ENCODE measurements at places on chromosomes 1 and 21.

DNA sequence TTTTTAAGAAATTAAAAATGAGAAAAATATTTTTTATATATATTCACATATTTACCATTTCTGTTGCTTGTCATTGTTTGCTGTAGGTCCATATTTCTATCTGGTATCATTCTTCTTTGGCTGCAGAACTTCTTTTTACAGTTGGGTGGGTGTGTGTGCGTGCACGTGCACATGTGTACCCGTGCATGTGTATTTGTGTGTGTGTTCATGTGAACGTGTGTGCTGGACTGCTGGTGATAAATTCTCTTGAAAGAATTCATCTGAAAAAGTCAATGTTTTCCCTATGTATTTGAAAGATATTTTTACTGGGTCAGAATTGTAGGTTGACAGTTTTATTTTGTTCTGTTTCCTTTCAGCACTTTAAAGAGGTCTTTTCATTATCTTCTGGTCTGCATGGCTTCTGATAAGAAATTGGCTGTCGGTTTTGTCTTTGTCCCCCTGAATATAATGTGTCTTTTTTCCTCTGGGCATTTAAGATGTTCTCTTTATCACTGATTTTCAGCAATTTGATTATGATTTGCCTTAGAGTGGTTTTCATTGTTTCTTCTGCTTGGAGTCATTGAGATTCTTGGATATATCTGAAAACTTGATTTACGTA lies 34.5 kb upstream of the DPH5 start:
- no peak for DNase-seq

DNA sequence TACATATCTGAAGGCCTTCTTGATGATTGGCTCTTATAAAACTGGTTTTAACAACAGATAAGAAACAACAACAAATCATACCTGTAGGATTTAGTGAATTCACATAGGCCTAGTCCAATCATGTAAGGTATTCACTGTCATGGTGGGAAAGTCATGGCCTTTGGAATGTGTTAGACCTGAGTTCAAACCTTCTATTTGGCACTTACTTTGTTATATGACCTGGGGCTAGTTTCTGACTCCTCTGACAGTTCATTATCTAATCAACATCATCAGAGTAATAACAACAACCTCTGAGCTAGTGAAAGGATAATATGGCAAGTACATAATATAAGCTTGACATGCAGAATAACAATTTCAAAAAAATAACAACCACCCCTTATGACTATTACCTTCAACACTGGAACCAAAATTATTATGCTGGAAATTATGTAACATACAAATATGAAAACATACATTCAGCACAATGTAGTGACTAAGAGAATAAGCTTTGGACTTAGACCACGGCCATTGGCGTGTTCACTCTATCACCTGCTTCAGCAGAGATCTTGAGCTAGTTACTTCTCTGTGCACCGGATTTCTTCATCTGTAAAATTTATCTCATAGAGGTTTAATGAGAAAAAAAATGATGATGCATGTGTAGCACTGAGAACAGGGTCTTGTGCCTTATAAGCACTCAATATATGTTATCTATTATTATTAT lies 597.6 kb downstream of the LMO4 start:
- DNase-seq, result no peak

DNA sequence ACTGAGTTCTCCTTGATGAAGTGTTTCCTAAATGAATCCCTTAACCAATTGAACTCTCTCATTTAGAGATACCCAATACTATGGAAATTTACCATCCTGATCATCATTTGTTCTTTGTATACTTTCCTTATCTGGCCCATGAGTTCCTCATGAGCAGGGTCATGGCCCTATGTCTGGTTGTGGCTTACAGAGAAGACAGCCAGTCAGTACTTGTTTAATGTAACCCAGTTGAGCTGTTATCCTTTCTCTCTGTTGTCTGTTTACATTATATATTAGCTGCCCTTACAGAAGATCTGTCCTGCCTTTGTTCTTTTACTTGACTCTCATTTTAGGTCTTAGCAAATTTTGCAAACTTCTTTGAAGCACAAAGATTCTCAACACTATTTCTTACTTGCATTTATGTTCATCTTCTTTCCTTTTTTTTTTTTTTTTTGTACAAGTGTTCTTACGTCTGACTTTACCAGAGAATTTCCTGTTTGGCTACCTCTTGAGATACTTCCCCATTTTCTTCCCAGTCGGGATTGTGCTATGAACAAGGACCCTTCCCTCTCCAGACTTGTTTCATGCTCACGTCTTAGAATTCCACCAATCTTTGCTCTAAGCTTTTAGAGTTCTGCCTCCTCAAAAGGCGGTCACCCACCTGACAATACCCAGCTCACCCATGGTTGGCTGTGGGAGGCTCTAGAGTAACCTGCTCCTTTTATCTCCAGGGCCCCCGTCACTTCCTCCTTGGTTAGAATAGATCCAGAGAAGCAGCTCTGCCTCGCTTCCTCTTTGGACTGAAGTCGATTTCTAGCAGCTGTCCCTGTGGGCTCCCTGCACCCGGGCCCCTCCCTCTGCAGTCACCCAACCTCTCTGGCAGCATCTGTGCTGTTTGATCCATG lies 53.6 kb upstream of the RUNX1 start:
- no peak for DNase-seq

DNA sequence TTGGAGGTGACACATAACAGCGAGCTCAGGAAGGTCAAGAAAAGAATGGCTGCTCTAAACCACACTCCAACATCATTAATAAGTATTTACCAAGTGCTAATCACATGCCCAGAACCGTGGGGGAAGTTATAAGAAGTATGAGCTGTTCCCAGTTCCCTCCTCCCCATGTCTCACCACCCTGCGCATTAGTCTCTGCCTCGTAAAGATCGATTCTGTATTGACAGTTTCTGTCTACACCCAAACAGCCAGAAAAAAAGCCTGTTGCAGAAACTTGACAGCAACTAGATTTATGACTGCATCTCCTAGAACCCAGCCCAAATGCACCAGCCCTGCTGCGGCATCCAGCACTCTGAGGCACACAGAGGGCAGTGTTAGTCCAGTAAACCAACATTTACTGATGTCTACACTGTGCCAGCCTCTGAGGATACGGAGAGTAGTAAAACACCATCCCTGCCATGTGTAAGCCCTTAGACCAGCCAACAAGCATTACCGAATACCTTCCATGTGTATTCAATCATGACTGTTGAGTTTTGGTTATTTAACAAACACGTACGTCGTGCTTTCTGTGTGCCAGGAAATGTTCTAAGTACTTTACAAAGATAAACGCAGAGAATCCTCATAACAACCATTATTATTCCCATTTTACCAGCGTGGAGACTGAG lies 63.6 kb upstream of the ZBTB40 start:
- DNase-seq, result no peak

GRCh38 chr1:147245129-147245528 lies 2.6 kb downstream of the CHD1L start:
- DNase-seq, result no peak

- DNase-seq, result no peak
Measured at GRCh38 chr1:231803353-231803752, 176.8 kb downstream of the DISC1 start.

DNA sequence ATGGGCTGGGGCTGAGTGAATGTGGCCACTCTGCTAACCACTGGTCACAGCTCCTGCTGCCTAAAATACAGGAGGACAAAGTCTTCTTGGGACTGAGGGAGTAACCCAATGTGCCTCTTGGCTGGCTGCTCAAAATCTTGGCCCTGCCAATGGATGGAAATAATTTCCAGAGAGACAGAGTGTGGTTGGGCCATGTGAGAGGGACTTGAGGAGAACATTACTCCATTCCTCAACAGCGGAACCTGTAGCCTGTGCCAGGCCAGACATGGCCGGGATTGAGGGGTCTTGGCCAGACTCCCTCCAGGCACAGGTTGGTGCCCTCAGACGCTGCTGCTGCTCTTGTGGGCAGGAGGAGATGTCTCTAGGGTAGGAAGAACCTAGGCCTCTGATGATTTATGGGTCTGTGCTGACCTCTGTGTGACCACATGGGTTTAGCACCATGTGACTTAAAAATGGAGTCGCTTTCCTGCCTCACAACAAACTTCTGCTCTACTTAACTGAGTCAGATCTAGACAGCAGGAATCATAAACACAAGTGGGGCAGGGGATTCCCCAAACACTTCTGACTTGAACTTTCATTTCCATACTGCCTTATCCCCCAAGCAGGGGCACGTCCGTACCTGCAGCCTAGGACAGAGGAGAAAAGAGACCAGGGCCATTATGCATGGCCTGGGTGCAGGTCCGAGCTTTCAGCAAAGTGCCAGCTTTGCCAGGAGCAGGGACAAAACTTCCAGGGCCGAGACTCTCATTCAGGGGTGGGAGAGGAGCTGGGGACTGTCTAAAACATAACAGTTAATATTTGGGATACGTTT lies 79.2 kb downstream of the CD34 start:
- DNase-seq, result no peak

DNA sequence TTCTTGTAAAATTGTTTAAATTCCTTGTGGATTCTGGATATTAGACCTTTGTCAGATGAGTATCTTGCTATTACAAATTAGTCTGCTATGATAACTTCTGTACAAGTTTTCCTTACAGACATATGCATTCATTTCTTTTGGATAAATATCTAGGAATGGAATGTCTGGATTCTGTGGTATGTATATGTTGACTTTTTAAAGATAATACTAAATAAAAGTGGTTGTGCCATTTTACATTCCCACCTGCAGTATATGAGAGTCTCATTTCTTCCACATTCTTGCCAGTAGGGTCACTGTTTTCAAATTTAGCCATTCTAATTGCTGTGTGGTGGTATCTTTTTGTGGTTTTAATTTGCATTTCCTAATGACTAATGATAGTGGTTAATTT lies 53.9 kb downstream of the SYDE2 start:
- DNase-seq, result no peak

DNA sequence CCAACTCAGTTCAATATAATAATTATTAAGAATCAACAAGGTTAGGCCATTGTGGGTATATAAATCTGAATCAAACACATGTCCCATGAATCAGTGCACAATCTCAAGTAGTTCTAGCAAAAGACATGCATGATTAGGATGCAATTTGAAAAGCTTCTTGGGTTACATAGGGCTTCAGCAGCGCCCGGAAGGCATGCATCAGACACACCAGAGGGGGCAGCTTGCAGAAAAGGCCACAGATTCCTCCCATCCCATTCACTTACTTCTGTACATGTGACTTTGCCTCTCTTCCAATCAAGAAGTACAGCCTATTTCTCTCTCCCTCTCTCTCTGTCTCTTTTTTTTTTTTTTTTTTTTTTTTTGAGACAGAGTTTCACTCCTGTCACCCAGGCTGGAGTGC lies 91.8 kb downstream of the KCNN3 start:
- no peak for DNase-seq

GRCh38 chr1:82284213-82284612 lies 483.5 kb downstream of the ADGRL2 start:
- no peak for DNase-seq

DNA sequence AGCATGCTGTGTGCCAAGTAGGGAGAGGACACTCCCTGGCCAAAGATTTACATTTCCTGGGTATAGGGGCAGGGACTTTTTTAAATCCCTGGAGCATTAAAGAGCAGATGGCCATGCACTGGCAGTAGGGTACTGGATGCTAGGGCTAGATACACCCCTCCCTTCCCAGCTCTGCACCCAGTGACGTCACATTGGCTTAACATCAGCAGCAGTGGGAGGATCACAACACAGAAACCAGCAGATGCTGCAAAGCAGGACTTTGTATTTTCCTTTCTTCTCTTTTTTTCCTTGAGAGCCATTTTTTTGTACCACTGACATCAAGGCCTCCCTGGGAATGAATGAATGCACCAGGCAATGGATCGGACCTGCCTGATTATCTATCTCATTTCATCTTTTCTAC lies 243.0 kb downstream of the KAZN start:
- no peak for DNase-seq

GRCh38 chr1:178594133-178594532 lies 81.2 kb downstream of the TEX35 start:
- no peak for DNase-seq

DNA sequence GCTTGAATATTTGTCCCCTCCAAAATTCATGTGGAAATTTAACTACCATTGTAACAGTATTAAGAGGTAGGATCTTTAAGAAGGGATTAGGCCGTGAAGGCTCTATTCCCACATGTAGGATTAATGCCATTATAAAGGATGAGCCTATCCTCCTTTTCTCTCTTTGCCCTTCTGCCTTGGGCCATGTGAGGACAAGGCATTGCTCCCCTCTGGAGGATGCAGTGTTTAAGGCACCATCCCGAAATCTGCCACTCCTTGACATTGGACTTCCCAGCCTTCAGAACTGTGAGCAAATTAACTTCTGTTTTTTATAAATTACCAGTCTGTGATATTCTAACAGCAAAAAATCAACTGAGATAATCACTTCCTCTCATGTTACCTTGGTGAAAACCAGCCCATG lies 124.4 kb downstream of the TOMM20 start:
- no peak for DNase-seq

GRCh38 chr1:4006676-4007374 lies 106.8 kb upstream of the C1orf174 start:
- DNase-seq, result no peak

- no peak for DNase-seq
Measured at GRCh38 chr1:89023026-89023425, 360 bp upstream of the GBP3 start.

GRCh38 chr1:45141247-45142003 lies 65.0 kb downstream of the ZSWIM5 start:
- DNase-seq, result no peak

- no peak for DNase-seq
Measured at GRCh38 chr21:34511181-34511580, 829 bp downstream of the KCNE1 start.

GRCh38 chr1:41573785-41574713 lies 89.6 kb upstream of the EDN2 start:
- DNase-seq, result no peak

GRCh38 chr1:115880981-115881672 lies 40.2 kb upstream of the NHLH2 start:
- DNase-seq, result no peak

DNA sequence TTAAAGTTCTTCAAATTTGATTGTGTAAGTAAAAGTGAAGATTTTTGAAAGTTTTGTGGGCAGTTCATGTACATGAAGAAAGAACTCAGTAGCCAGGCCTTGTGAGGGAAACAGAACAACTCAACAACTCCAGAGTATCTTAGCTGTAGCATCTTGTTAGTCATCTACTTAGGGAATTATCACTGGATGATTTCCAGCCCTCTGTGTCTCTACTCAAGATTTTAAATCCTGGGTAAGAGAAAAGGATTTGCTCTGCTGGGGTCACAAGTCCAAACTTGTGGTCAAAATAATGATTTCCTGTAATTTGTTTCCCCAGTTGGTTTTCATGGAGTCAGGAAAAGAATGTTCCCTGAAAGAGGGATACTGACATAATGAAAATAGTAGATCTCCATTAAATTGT lies 8.2 kb downstream of the OR10T2 start:
- DNase-seq, result no peak

GRCh38 chr1:228510101-228510802 lies 23.1 kb downstream of the RNF187 start:
- DNase-seq, result no peak

GRCh38 chr1:41448821-41449220 lies 35.7 kb downstream of the EDN2 start:
- no peak for DNase-seq

GRCh38 chr1:83760226-83761021 lies 238.5 kb downstream of the TTLL7 start:
- no peak for DNase-seq
